ENCODE measurements at places on chromosomes 11 and 22.

DNA sequence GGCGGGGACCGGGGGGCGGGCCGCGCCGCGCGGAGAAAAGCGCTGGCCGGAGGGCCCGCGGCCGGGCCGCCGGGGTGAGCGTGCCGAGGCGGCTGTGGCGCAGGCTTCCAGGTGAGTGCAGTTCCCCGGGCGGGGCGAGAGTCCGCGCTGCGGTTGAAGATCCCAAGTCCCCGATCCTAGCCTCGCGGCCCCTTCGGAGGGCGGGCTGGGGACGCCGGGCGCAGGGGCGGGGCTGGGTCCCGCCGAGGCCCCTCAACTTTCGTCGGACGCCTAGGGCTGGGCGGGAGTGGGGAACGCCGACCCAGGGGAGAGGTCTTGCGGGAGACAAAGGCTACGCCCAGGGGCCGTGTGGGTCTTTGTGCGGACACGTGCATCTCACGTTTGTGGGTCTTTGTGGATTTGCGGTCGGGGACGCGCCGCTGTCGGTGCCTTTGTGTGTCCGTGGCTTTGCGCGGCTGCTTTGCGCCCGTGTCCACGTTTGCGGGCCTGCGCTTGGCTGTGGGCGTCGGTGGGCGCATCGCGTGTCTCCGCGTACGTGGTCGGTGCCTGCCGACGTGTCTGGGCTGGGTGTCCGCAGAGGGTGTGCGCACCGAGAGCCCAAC, at the start of gene TSKU:
Gene TSKU (plus strand): TSS at position 63 of the 602 bp plus-strand sequence. CDS start 12,261 bp downstream, outside the sequence.
- no peak for DNase-seq

GRCh38 chr11:17719938-17720795, 796 bp downstream of the MYOD1 start:
- DNase-seq = no peak

DNA sequence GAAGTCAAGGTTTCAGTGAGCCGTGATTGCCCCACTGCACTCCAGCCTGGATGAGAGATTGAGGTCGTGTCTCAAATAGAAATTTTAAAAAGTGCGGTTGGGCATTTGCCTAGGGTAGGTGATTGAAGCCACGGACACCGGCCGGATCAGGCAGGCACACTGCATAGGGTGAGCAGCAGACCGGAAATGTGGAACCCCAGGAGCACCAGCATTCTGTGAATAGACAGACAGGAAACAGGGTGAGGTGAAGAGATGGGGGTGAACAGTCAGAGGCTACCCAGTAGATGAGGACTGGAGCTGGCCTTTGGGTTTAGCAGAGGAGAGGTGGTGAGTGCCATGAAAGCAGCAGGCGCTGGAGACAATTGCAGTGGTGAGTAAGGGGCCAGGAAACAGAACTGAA, 43.5 kb downstream of the PPFIA1 start:
- DNase-seq = no peak

- no peak for DNase-seq
Observed at GRCh38 chr11:35210876-35211546, 72.0 kb downstream of the CD44 start.

DNA sequence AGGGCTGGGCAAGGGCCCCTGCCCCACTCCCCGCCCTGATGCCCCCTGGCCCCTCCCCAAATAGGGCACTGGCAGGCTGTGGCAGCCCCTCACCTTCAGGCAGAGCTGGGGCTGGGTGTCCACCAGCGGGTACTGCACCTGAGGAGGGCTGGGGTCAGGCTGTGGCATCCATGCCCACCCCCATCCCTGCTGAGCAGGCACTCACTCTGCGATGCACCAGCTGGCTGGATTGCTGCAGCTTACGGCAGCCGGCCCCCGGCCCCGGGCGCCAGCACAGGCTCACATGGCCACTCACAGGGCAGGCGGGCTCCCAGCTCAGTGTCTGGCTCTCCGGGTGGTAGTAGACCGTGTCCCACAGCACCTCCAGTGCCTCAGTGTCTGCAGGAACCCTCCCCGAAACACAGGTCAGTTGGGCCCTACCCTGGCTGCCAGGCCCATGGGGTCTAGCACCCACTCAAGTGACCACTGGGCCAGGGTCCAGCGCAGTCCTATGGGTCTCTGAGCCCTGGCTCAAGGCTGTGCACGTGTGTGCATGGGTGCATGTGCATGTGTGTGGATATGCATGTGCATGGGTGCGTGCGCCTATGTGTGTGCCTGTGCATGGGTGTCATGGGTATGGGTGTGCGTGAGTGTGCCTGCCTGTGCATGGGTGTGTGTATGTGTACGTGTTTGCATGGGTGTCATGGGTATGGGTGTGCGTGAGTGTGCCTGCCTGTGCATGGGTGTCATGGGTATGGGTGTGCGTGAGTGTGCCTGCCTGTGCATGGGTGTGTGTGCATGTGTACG, 14.4 kb downstream of the IL17REL start:
- no peak for DNase-seq

- DNase-seq = no peak
Observed at GRCh38 chr11:96940227-96940626, 550.4 kb downstream of the JRKL start.

All from substantia nigra (tissue), 51 donors.